ENCODE measurements at places on chromosomes 4 and X.

DNA sequence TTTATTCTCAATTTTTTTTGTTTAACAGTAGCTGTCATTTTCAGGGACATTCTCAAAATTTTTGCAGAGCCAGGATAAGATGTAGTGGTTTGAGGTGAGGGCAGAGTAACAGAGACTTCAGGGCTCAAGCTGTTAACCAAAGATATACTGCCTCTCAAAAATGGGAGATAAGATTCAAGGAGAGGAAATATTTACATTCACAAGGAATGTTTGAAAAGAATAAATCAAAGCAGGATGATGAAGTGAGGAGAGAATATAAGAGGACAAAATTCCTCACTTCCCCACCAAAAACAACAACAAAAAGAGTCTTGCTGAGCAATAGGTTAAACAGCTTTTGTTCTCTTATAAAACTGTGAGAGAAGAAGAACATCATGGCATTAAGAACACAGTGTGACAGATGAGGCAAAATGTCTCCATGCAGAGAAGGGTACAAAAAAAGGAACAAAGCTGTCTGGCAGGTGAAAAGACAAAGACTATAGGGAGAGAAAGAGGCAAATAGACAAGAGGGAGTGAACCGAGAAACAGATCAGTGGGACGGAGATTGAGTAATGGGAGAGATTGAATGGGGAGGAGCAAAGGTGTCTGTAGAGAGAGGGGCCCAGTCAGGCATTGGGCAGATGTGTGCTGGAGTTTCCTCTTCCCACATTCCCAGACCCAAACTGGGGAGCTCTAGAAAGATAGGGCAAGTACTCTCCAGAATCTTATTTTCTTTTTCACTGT is 106.1 kb upstream of the TMEM150C start:
- DNase-seq: no peak

- no peak for DNase-seq
Observed at GRCh38 chr4:6009452-6009851, 8.8 kb downstream of the C4orf50 start.

GRCh38 chr4:138499627-138500026 is 257.5 kb upstream of the SLC7A11 start:
- DNase-seq: no peak

DNA sequence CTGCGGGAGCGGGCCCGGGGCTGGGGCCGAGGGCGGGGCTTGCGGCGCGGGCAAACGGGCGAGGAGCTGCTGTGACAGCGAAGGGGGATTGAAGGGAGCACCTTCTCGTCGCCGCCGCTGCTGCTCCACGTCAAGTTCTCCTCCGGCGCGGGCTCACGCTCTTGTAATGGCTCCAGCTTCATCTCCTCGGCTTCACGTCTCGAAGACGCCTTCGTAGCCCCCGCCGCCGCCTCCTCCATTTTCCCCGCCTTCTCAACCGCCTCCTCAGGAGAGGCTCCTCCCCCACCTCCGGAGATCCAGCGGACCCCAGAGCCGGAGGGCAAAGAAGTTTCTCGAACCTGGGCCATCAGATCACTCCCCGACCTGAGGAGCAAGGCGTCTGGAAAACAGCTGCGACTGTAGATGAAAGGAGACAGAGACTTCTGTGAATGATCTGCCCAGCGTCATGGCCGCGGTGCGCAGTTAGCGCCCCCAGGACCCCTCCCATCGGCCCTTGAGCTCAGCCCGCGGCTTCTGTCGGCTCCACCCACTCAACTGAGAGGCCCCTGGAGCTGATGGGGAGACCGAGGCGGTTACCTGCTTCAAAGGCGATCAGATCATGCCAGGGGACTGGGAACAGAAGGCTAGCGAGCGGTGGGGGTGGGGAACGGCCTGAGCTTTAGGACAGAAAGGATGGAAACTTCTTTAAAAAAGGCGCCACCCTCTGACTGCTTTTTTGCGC is 895 bp downstream of the USP51 start:
- DNase-seq: no peak

DNA sequence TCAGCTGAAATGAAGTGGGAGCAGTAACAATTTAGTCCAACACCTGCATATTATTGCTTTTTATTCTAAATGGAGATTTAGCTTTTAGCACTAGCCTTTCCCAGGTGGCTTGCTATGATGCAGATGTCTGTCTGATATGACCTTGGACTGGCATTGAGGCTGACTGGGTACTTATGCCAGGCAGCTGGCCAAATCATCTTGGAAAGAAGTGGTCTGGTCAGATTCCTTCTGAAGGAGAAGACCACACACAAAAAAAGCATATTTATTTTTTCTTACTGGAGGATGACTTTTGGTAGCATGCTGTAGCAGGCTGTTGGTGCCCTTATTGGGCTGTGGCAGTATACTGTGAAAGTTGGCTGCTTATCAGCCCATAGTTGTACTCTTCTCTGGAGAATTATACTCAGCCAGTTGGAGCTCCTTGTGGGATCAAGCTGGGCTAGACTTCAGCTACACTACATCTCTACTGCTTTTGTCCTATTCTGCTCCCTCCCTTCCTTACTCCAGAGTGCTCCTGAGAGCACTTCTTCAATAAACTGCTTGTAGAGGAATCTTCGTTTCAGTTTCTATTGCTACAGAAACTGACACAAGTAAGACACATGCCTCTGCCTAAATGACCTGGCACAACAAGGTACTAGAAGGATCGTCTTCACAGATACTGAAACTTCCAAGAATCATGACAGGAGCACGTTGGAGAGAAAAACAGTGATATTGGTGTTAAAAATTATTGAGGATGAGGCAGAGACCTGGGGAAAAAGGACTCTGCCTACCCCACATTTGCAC is 196.8 kb upstream of the RPS6KA3 start:
- no peak for DNase-seq

DNA sequence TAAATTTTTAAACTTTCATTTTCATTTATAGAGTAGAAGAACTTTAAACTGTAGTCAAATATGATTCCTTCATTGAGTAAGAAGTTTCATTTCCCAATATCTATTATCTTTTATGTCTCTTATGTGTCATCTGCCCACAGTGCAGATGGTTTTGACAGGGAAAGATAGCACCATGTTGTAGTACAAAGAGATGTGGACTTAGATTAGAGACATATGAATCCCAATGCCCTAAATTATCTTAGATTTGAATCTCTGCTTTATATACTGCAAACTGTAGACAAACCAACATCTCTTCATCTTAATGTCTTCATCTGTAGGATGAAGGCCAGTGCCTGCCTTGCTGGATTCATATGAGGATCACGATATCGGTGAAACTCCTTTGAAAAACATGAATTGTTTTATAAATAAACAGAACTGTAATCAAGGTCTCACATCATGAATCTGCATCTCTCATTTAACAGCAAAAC is 217.5 kb downstream of the BANK1 start:
- no peak for DNase-seq

- no peak for DNase-seq
Observed at GRCh38 chrX:20140420-20140819, 1.2 kb downstream of the EIF1AX start.

DNA sequence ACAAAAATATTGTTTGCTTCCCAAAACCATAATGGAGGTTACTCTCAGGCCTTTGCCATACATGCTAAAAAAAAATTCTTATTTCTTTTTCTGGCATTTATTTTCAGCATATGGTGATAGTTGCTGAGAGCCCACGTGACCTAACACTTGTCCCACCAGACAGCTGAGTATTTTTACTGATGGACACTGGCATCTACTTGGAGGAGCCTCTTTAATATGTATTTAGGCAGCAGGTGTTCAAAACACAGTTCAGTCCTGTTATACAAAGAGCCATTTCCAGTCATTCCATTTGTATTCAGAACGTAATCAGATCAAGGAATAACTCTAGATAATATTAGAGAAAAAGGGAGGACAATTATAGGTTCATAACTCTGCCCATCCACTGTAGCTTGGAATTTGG is 95.5 kb downstream of the CXCL13 start:
- no peak for DNase-seq

- DNase-seq: no peak
Observed at GRCh38 chrX:46257451-46257879, 287.8 kb downstream of the ZNF674 start.

GRCh38 chr4:15543537-15544247 is 74.0 kb downstream of the CC2D2A start:
- DNase-seq: no peak

DNA sequence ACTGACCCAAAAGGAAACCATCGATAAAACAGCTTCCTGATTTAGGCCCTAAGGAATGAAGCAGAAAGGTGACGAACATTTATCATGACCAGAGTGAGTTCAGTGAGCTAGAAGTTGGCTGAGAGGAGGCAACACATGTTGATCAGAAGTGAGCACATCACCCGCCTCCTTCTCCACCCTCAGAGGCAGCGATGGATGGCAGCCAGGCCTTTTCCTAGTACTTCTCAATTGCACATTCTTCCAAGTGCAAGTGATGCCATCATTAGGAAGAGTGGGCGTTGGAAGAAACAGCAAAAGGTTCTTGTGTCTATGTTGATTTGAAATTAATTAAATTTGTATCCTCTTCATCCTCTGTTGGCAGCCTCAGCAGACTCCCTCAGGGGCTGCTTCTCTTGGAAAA is 51.7 kb downstream of the TMEM154 start:
- DNase-seq: no peak

DNA sequence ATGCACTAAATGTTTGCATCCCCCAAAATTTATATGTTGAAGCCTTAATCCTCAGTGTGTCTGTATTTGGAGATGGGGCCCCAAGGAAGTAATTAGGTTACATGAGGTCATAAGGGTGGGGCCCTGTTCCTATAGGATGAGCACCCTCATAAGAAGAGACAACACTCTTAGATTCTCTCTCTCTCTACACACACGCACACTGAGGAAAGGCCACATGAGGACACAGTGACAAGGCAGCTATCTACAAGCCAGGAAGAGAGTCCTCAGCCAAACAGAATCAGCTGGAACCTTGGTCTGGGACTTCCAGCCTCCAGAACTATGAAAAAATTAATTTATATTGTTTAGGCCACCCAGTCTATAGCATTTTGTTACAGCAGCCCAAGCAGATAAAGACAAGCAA is 69.3 kb upstream of the NOCT start:
- no peak for DNase-seq

DNA sequence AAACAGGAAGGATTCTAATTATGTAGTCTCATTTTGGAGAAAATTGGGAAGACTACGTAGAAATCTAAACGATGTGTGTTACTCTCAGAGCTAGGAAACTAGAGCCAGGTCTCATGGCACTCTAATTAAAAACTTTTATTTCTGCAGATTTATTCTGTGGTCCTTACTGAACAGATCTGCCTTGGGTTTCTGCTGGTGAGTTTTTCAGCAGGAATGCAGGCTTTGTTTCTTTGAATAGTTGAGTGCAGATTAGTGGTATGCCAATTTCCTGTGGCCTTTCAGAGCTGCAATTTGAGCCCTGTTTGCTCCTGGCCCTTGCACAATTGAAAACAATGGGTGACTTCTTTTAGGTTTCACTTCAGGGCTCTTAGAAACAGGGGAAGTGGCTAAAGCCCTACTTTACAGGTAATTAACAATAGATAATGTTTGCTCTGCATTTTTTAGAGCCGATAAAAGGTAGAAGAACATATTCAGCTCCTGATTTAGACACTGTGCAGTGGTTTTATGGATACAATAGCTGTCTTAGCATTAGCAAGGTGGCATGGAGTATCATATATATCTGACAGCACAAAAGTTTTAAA is 21.8 kb downstream of the SPRY1 start:
- DNase-seq: peak; percentile 74

DNA sequence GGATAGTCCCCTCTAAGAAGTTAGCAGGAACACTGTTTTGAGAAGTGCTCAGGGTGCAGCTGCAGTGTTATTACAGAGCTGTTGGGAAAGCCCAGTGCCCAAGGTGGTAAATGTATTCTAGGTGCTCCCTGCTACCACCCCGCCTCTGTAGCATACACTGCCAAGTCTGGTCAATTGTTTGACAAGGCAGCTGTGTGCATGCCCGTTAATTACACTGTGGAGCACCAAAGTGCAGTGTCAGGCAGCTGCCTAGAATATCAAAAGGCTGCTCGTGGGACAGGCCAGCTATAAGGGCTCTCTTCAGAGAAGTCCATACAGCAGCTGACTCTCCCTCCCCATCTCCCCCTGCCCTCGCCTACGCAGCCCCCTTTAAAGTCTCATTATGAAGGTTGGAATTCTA is 99.9 kb upstream of the KLHL13 start:
- DNase-seq: no peak

DNA sequence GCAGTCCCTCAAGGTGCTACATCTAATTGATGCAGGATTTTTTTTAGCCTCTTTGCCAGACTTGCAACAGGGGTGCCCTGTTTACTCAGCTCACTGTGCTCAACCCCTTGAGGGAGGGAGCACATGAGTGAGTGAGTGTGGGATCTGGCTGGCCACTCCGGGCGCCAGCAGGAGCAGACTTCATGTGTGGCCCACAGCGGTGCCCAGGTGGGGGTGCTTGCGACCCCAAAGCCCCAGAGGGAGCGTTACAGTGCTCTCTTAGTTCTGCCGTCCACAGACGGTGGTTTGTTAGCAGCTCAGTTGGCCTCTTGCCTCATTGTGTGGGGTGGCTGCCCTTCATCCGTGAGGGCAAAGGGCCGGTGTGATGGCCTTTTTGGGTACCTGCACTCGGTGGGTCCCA is 81.6 kb upstream of the MYOZ2 start:
- no peak for DNase-seq

DNA sequence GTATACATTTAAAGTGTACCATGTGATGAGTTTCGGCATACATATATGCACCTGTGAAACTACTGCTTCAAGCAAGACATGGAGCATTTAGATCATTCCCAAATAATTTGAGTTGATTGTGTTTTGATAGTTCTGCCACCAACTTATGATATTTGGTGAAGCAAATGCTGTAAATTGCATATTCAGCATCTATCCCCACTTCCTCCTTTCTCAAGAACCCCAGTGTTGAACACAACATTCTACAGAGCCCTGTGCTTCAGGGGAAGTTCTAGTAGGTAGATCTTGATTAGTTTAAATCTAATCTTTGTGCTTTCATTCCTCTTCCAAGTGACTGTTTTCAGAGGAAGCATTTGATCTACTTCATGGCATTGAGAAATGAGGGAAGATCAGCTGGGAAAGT is 5.4 kb upstream of the SHROOM3 start:
- DNase-seq: no peak

DNA sequence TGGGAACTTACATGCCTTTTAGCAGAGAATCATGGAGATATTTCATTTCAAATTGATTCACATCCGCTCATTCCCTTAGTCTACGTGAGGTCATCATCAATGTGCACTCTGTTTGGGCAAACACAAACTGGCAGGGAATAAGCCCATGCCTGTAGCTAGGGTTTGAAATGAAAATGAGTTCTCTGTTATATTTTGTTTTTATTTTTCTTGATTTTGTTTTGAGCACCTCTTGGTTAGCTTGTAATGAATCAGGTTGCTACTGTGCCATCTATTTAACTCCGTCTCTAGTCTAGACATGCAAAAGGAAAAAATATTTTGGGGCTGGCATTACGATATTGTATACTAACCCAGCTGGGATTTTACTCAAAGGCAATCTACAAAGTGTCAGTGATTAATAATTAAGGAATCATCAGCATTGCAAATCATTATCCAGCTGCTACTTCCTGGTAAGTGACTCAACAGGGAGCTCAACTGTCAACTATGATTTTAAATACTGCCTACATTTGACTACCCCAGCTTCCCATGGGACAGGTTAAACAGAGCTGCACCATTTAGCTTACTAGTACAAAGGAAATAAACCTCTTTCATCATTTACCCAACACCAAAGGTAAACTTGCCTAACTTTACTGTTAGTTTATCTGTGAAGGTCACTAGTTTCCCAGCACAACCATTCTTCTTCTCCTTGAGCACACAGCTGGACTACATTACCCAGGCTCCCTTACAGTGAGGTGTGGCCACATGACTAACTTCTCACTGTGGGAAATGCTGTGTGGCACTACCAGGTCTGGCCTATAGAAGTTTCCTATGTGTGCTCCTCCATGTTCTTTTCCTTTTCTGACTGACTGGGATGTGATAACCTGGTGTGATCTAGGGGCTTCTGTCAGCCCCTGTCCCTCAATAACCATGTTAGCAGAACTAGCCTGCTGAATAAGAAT is 21.2 kb upstream of the TRPC5OS start:
- no peak for DNase-seq
